Tibial artery (tissue), 4 donors: ENCODE measurements at places on chromosomes 1 and 21.

DNA sequence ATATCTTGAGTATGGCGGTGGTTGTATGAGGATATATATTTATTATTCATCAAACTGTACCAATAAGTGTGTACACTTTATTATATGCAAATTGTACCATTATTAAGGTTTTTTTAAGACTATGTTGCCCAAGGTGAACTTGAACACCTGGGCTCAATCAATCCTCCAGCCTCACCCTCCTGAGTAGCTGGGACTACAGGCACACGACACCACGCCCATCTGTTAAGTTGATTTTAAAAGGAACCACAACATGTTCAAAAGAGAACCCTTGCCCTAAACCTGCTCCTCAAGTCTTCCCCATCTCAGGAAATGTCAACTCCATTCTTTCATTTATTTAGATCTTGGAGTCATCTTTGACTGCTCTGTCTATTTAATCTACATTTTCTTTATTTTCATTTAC is 24.3 kb upstream of the FBXO28 start:
- no peak for DNase-seq

- peak; percentile 17 for DNase-seq
These were observed 16.9 kb upstream of the COL18A1 start for GRCh38 chr21:45388011-45388521.

- no peak for DNase-seq
These were observed 31.2 kb upstream of the SYNC start for GRCh38 chr1:32733582-32734321.

DNA sequence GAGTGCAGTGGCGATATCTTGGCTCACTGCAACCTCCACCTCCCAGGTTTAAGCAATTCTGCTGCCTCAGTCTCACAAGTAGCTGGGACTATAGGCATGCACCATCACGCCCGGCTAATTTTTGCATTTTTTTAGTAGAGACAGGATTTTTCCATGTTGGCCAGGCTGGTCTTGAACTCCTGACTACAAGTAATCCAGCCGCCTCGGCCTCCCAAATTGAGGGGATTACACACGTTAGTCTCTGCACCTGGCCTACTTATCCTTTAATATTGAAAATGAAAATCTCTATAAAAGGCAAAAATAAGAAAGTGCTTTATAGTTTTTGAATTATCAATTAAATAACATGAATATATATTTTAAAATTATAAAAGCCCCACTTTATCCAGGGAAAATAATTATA is 190.6 kb downstream of the DPYD start:
- DNase-seq, result no peak

- DNase-seq, result no peak
These were observed 2.0 kb downstream of the MTARC2 start for GRCh38 chr1:220750131-220750515.

DNA sequence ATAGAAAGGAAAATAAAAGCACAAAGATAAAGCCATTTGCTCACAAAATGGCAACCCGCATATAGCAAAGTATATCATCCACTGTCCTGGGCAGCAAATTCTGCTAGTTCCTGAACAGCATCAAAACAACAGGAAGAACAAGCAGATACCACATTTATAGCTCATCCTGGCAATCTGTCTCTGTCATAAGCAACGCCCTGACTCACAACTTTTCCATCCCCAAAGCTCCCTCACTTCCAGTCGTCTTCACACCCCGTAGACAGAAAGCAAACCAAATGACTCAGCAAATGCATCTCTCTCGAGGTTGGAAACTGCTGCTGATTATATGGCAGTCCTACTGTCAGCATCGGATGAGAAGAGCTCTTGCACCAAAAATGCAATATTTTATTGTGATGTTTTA is 65.8 kb downstream of the AK5 start:
- DNase-seq, result no peak

GRCh38 chr1:54356680-54357147 is 49.5 kb downstream of the SSBP3 start:
- no peak for DNase-seq

GRCh38 chr1:236144446-236145150 is 2.3 kb downstream of the GPR137B start:
- no peak for DNase-seq

DNA sequence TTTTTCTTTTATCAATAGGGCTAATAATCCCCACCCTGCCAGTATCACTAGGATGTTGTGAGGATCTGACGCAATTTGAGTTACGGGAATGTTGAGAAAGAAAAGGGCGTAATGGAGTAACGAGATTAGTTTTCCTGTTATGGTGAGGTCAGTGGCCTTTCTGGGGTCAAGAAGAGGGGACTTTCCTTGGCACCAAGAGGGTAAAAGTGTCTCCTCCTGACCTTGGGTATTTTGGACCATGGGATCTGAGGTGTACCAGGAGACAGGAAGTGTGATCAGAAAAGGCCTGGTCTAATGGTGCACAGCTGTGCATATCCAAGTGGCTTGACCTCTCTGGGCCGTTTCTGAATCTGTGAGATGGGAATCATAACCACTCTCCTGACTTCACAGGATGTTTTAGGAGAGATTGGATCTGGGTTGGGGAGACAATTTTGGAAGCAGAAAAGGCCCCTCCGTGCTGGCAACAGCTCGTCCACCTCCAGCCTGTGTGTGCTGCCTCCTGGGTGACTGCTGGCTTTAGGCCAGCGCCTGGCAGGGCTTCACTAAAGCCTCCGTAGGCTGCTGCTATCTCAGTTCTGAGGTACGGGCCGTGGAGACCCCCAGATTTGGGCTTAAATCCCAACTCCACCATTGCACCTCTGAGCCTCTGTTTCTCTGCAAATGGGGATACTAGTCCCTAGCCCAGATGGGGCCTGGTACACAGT is 37.1 kb downstream of the ALPL start:
- no peak for DNase-seq

DNA sequence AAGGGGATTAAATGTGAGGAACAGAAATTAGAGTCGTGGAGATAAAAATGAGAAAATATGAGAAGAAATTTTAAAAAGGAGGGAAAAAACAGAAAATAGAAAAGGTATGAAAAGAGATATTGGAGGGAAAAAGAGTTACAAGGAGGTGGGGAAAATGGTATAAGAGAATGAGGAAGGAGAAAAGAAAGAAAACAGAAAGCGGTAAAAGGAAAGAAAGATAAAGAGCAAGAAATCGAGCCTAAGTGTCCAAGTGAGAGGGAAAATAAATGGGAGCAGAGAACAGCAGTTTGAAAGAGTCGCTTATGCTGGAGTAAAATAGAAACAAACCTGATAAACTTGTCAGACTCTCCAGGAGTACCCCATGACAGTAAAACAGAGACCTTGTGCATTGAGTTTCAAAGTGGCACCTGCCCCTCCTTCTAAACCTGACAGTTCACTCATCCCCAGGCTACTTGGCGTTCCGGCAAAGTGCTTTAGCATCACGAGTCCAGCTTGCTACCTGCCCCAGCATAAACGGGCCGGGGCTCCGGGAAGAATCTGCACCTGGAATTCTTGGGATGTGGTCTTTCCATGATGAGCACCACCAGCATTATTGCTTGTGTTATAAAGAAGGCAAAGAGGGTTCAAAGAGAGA is 585 bp downstream of the NEGR1 start:
- peak; percentile 64 for DNase-seq

- DNase-seq, result no peak
These were observed 10.6 kb downstream of the CACNA1E start for GRCh38 chr1:181493885-181494284.

DNA sequence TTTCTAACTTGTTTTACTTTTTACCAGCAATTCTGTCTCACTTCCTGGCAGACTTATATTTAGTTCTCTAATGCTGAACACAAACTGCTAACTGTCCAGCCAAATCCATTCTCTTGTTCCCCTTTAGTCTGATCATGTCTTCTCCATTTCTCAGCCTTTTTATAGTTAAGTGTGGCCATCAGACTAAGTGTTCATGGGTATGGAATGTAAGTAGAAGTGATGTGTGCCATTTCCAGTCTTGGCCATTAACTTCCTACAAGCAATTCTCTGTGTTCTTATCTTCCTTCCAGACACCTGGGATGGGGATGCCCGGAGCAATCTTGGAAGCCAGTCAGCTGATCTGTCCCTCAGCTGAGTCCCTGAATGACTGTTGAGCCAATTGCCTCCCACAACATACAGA is 165.8 kb downstream of the ST6GALNAC3 start:
- DNase-seq, result no peak

DNA sequence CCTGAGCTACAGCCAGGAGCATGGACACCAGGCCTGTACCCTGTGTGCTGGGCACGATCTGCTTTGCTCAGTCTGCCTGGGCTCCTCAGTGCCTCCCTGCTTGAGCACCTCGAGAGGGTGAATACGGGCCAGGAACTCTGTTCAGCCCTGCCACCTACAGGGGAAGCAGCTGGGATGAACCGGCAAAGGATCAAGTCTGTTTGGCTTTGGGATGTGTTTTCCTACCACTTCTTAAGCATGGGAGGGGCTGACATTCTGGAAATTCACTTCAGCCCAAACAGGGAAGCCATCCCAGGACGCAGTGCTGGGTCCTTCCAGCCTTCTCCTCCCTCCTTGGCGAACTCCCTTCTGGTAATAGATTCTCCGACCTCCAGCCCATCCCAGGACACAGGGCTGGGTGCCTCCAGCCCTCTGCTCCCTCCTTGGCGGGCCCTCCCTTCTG is 55.8 kb upstream of the SELENON start:
- DNase-seq, result peak; percentile 85

GRCh38 chr1:204880906-204881305 is 10.2 kb downstream of the NFASC start:
- DNase-seq, result no peak

- DNase-seq, result no peak
These were observed 152.9 kb upstream of the DAB1 start for GRCh38 chr1:57576756-57577155.

DNA sequence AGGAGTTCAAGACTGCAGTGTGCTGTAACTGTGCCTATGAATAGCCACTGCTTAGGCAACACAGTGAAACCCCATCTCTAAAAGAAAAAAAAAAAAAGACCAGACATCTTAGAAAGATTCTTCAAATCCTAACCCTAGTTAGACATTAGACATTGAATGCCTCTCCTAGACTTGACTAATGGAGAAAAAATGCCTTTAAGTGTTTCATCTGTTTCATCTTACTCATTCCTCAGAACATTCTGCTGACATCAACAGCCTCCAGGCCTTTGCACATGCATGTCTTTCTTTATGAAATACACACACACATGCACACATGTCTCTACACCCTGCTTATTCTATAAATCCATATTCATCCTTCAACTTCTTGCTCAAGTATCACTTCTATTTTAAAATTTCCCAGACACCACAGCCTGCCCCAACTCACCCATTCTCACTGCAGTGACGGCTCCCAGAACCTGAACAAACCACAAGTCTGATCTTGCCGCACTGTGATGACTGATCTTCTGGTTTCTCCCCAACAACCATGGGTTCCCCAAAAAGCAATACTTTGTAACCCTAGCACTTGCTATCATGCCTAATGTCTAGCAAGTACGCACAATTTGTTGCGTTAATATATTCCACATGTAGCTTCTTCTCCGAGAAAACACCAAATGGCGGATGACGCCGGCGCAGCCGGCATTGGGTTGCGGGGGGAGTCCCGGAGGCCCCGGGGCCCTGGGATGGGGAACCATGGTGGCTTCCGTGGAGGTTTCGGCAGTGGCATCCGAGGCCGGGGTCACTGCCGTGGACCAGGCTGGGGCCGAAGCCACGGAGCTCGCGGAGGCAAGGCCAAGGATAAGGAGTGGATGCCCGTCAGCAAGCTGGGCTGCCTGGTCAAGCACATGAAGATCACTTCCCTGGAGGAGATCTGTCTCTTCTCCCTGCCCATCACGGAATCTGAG is 37.4 kb downstream of the LRRC52 start:
- DNase-seq, result no peak

- no peak for DNase-seq
These were observed 1.9 kb downstream of the CASQ1 start for GRCh38 chr1:160192234-160192633.

- no peak for DNase-seq
These were observed at the start of gene KRTAP8-1 for GRCh38 chr21:30813174-30813573. Gene KRTAP8-1, minus strand, starts transcription at chr21:30813274. Its CDS starts 54 bp downstream, at chr21:30813220.

- DNase-seq, result no peak
These were observed 1.6 kb upstream of the IER5 start for GRCh38 chr1:181086926-181087325.

GRCh38 chr1:147515045-147515869 is 26.0 kb upstream of the BCL9 start:
- DNase-seq, result no peak

DNA sequence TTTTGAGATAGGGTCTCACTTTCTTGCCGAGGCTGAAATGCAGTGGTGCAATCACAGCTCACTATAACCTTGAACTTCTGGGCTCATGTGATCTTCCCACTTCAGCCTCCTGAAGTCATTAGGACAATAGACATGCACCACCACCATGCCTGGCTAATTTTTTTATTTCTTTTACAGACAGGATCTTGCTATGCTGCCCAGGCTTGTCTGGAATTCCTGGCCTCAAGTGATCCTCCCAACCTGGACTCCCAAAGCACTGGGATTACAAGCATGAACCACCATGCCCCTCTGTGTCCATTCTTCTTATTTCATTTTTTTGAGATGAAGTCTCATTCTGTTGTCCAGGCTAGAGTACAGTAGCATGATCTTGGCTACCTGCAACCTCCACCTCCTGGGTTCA is 12.0 kb upstream of the KLHL20 start:
- no peak for DNase-seq

- DNase-seq, result no peak
These were observed 47.2 kb downstream of the ATP6V1G3 start for GRCh38 chr1:198493329-198493728.

GRCh38 chr1:56297208-56297607 is 282.2 kb downstream of the PLPP3 start:
- DNase-seq, result no peak

- DNase-seq, result no peak
These were observed 6.8 kb downstream of the TENT5C start for GRCh38 chr1:117612517-117613248.

DNA sequence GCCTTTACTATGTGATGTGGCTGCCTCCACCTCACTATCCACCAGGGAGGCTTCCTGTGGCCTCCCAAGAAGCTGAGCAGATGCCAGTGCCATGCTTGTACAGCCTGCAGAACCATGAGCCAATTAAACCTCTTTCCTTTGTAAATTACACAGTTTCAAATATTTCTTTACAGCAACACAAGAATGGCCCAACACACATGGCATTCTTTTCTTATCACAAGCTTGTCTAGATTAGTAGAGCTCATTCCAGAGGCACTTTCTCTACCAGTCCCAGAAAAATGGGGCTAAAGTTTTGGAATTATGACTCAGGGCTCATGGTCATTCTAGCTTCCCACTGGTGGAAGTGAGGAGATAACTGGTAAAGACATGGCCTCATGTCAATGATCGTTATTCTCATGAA is 655.2 kb downstream of the LMO4 start:
- DNase-seq, result no peak

GRCh38 chr1:244173769-244174168 is 122.7 kb downstream of the ZBTB18 start:
- no peak for DNase-seq

- DNase-seq, result no peak
These were observed 11.5 kb downstream of the RIPK4 start for GRCh38 chr21:41755258-41755933.

- DNase-seq, result no peak
These were observed 6.6 kb upstream of the CDCA8 start for GRCh38 chr1:37685722-37686121.
